ENCODE measurements at places on chromosomes 5 and 9.

DNA sequence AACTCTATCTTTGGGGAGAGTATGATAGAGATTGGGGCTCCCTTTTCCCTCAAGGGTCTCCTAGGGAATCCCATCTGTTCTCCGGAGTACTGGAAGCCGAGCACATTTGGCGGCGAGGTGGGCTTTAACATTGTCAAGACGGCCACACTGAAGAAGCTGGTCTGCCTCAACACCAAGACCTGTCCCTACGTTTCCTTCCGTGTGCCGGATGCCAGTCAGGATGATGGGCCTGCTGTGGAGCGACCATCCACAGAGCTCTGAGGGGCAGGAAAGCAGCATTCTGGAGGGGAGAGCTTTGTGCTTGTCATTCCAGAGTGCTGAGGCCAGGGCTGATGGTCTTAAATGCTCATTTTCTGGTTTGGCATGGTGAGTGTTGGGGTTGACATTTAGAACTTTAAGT is 21.5 kb downstream of the PTGS1 start:
- no peak for DNase-seq

DNA sequence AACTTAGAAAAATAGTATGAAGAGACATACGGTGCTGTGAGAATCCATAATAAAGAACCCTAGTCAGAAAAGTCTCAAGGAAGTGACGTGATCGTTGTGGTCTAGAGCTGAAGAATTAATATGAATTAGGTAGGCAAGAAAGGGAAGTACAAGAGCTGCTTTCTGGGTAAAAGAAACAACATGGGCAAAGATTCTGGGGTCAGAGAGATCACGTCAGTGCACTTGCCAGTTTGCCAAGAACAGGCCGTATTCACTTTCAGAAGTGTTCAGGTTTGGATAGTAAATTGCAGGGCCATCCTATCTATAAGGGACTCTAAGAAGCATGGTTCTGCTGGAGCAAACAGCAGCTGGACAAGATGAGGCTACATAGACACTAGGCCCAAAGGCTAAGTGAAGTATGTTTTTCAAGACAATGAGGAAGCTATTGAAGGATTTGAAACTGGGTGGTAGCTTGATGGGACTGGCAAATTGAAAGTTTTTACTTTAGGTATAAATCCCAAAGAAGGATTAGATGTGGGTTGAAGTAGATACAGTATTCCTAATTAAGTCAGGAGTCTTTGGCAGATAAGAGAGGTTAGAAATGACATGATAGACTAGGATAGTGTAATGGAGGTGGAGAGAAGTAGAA is 4.8 kb upstream of the CHD1 start:
- DNase-seq, result no peak

DNA sequence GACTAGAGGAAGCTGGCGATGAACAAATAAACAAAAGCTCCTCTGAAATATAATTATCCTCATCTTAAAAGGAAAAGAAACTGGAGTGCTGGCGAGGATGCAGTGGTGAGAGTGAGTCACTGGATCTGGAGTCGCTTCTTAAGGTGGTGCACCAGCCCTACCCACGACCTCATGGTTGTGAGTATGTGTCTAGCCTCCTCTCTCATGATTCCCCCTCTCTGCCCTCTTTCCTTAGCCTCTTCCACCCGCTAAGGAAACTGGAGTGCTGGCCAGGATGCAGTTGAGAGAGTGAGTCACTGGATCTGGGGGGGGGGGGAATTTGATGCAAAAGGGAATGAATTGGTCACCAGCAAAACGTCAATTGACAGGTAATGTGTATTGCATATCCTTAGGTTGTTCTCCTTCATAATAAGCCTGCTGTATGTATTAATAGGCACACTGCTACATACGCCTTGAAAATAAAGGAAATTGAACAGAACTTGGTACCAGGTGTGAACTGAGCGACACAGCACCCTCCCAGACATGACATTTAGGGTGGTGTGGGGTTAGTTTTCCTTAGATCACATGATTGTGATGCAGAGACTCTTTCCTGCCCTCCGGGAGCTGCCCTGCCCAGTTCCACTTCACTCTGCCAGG is 36.3 kb upstream of the EBF1 start:
- DNase-seq, result no peak

DNA sequence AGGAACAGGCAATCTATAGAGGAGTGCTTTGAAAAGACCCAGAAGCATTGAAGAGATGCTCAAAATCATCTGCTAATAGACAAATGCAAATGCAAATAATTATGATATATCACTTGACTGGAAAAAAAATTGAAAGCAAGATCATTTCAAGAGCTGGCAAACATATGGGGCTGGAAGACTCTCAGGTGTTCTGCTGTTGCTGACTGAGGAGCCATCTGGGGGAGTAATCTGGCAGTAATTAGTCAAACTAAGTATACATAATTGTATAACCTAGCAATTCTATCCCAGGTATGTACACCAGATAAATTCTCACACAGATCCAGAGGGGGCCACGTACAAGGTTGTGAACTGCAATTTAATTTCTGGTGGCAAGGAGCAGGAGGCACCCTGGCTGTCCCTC is 4.6 kb upstream of the HMHB1 start:
- DNase-seq, result no peak

GRCh38 chr5:16540421-16540820 is 74.8 kb upstream of the ZNF622 start:
- DNase-seq, result no peak

GRCh38 chr9:123527981-123528380 is 172.0 kb downstream of the CRB2 start:
- no peak for DNase-seq

- no peak for DNase-seq
Observed at GRCh38 chr5:157165261-157165660, 803 bp downstream of the GARIN3 start.

- no peak for DNase-seq
Observed at GRCh38 chr9:91111226-91111625, 250.5 kb downstream of the AUH start.

- DNase-seq, result no peak
Observed at GRCh38 chr5:146499680-146500079, 16.3 kb downstream of the GPR151 start.

GRCh38 chr9:130918826-130919558 is 20.1 kb downstream of the FIBCD1 start:
- no peak for DNase-seq

GRCh38 chr5:123907349-123907748 is 395.4 kb downstream of the CSNK1G3 start:
- no peak for DNase-seq

GRCh38 chr5:111737716-111738115 is 19.3 kb downstream of the NREP start:
- DNase-seq, result no peak

DNA sequence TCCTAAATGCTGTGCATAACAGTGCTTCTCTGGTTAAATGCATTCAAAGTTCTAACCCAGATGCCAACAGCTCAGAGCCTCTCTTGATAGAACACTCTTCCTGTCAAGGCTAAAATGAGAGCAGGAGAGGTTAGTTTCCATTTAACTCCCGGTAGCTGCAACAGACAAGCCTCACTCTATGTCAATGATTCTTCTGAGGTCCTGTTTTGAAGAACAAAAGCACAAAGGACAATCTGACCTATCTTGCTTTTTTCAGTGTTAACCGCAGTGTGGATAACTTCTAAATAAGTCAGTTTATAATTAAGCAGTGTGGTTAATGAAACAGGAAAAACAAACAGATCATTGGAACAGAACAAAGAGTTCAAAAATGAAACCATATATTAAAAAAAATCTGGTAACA is 80.7 kb downstream of the ANKRD55 start:
- no peak for DNase-seq

- DNase-seq, result no peak
Observed at GRCh38 chr5:132464156-132464939, 26.2 kb downstream of the IRF1 start.

- DNase-seq, result no peak
Observed at GRCh38 chr5:153707626-153708025, 217.2 kb downstream of the GRIA1 start.

- DNase-seq, result no peak
Observed at GRCh38 chr9:129174724-129175514, 3.1 kb downstream of the IER5L start.

GRCh38 chr9:93268551-93269314 is 84.8 kb downstream of the WNK2 start:
- DNase-seq, result peak; percentile 36

DNA sequence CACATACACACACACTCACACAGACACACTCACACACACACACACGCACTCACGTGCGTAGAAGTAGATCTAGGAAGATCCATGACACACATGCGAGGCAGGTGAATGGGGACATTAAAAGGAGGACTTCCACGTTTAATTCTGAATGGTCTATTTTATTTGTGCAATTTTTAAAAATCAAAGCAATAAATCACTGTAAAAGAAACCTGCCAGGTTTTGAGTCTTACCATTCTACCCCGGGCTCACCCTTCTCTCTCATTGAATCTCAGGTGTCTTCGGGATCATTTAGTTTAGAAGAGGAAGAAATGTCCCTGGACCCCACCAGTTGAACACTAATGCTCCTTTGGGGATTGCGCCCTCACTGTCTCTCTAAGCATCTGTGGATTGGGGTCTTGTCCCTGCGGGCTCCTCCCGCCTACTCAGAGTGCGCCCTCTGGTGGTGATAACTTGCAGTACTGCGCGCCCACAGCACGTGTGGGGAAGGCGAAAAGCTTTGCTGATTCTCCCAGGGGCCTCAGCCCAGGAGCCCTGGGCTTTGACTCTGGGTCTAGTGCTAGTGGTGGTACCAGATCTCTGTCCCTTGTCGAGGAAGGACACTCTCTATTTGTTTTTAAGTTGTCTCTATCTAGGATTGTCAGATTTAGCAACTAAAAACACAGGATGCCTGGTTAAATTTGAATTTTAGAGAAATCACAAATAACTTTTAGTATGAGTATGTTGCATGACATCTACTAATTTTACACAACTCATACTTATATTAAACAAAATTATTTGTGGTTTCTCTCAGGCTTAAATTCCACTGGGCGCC is 34.8 kb downstream of the BOD1 start:
- DNase-seq, result no peak

DNA sequence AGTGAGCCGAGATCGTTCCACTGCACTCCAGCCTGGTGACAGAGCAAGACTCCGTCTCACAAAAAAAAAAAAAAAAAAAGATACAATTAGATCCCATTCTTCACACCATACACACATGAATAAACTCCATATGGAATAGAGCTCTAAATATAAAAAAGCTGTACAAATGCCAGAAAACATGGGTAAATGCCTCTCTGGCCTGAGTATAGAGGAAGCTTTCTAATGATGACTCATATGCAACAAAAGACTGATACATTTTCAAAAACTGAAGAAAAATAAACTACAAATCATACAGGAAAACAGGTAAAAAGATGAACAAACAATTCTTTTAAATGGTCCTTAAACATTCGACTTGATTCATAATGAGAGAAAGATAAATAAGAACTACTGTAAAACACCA is 8.6 kb downstream of the ZFP62 start:
- DNase-seq, result no peak

- no peak for DNase-seq
Observed at GRCh38 chr9:98429613-98430012, 174.2 kb upstream of the TBC1D2 start.

DNA sequence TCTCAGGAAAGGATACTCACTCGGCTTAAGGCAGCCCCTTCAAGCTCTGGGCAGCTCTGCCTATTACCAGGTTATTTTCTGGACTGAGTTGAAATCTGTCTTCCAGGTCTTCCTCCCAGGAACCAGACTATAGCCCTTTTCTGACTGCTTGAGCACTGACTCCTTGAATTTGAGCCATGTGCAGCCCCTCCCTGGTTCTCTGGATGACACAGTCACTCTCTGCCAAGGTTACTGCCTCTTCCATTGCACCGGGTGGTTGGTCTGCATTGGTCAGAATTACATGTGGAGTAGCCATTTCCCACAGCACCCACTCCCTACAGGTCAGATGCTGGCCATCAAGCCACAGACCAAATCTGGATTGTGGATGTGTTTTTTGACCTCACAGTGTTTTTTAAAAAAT is 81.9 kb downstream of the KLF4 start:
- DNase-seq, result no peak

- DNase-seq, result no peak
Observed at GRCh38 chr5:4229414-4230292, 634.0 kb downstream of the IRX1 start.

GRCh38 chr9:127210851-127211730 is 53.5 kb upstream of the GARNL3 start:
- no peak for DNase-seq

GRCh38 chr5:146005264-146005663 is 68.9 kb downstream of the SH3RF2 start:
- DNase-seq, result no peak

- DNase-seq, result no peak
Observed at GRCh38 chr5:14112998-14113652, 30.0 kb upstream of the TRIO start.

GRCh38 chr5:150626853-150627276 is 13.6 kb upstream of the SYNPO start:
- DNase-seq, result no peak

- DNase-seq, result no peak
Observed at GRCh38 chr5:90558344-90559192, at the start of gene ADGRV1. Gene ADGRV1, plus strand, starts transcription at chr5:90558797. Its CDS starts 99 bp downstream, at chr5:90558896.

GRCh38 chr9:120571443-120572257 is 8.3 kb downstream of the CDK5RAP2 start:
- no peak for DNase-seq

- DNase-seq, result peak; percentile 16
Observed at GRCh38 chr9:98256756-98257155, 1.3 kb upstream of the TBC1D2 start.

DNA sequence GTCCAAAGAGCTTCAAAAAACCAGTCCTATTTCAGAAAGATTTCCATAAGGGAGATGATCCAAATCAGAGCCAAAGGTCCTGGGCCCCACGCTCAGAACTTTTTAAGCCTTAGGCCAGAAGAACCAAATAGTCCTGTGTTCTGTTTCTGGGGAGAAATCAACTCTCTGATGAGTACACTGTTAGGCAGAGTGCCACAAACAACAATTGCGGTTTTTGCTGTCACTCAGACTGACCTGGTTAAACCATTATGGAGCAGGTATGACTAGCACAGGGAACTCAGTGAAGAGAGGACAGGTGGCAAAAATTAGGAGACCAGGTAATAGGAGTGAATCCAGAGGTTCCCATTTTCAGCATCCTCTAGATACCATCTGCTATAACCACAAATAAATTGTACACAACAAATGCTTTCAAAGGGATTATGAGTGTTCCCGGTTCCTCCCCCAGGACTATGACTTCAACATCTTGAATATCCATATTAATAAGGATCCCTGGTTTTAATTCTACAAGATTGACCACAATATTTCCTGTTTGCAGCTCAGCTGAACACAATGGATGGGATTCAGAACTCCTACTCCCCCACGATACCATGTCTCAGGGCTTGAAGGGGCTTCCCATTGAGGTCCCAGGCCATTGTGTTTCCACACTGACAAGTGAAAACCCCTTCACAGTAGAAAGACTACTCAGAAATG is 52.1 kb upstream of the FREM1 start:
- no peak for DNase-seq
